A549 treated with CORT108297 at 1 μM for 4 hours (cell line): ENCODE measurements at places on chromosomes 5 and 9. TPM values are rescaled to one million over a fixed set of nuclear protein-coding genes. Genes with fewer than 3 reads are reported as not detected.

CCDC152 gene
- total RNA-seq, result not detected in 5 replicates

CDC20B gene
- total RNA-seq, result 0.07 to 0.11 TPM (median 0.09 TPM) in 5 replicates

GTF3C4 gene
- 17.7 to 19.8 TPM (median 18.6 TPM) in 5 replicates for total RNA-seq

DMGDH gene
- 0.15 TPM in 1 of 5 replicates, not detected in the others for total RNA-seq

NUTM2F gene
- total RNA-seq, result not detected in 5 replicates

SCGB3A2 gene
- total RNA-seq, result not detected in 5 replicates

LHX3 gene
- 0.05 to 0.09 TPM (median 0.08 TPM) in 5 replicates for total RNA-seq

ARL15 gene
- 3.5 to 7.2 TPM (median 4.7 TPM) in 5 replicates for total RNA-seq

PCDHAC2 gene
- total RNA-seq, result 2.9 to 3.6 TPM (median 3.2 TPM) in 5 replicates

GAS1 gene
- total RNA-seq, result 0.05 to 0.15 TPM (median 0.11 TPM) in 5 replicates

HOMER1 gene
- total RNA-seq, result 4.4 to 7.0 TPM (median 4.9 TPM) in 5 replicates

KCNV2 gene
- total RNA-seq, result not detected in 5 replicates

IGIP gene
- total RNA-seq, result 0.80 to 1.1 TPM (median 0.91 TPM) in 5 replicates
